ENCODE measurements at places on chromosomes 1 and 21.

DNA sequence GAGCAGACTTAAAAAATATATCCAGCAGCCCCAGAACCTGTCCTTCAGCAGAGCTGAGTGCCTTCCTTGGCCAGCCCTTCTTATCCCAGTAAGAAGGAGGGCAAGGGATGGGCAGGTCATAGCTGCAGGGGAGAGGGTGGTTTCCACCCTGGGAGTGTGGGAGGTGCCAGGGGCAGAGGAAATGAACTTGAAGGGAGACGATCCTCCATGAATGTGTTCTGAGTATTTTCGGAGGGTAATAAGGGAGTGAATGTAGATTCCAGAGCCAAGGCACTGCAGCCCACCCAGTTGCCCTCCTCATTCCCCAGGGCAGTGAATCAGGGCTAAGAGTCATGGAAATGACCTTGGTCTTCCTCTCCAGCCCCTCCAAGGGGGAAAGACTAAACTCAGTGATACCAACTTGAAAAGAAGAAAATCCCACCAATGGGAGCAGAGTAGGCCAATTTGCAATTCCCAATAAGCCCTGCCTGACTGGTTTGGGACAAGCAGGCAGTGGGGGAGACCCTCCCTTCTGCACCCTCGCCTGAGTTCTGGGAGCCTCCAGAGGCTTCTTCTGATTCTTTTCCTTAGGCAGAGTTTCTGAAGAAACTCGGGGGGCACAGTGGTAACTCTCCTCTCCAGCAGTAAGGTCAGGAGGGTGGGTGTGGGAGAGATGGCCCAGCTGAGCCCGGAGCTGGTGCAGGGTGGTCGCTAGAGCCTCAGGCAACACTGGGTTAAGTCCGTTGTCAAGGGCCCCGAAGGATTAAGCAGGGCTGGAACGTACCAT is 4.2 kb downstream of the MYOG start:
- DNase-seq, result no peak

GRCh38 chr1:93631626-93632365 is 49.8 kb downstream of the BCAR3 start:
- no peak for DNase-seq

GRCh38 chr21:44836666-44837471 is 19.0 kb upstream of the SUMO3 start:
- peak; percentile 69 for DNase-seq

- DNase-seq, result peak; percentile 82
These were observed 33.0 kb downstream of the SETD4 start for GRCh38 chr21:36027347-36027746.

GRCh38 chr1:164635803-164636731 is 77.1 kb downstream of the PBX1 start:
- DNase-seq, result no peak

DNA sequence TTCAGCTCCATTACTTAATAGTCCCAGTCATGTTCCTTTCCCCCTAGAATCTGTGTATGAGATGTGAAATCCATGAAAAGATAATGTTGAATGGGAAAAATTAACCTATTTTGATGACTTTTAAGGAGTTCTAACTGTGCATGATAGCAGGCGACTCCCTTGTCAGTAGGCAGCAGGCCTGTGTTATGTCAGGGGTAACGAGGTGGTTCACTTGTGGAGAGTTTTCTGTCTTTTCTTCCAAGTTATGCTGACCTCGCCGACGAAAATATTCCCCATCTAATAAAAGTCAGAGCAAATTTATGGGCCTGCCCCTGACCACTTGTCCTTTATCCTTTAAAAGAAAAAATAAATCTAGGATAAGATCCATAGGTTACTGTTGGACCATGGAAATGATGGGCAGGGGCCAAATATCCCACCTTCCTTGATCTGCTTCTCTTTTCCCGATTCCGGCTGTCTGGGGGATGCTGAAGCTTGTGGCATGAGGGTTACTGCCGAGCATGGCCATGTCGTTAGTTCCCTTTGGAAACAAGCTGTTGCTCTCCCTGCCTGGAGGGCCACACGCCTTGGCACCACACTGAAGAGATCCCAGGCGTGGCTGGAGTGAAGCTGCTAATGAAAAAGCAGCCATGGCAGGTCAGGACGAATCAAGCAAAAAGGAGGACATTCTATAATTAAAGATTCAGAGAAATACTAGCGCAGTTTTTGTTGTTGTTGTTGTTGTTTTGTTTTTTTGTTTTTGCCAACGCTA is 93.8 kb downstream of the ROR1 start:
- DNase-seq, result peak; percentile 89

GRCh38 chr1:58524353-58524945 is 22.1 kb downstream of the OMA1 start:
- DNase-seq, result no peak

GRCh38 chr1:180503280-180503862 is 994 bp upstream of the ACBD6 start:
- DNase-seq, result no peak

DNA sequence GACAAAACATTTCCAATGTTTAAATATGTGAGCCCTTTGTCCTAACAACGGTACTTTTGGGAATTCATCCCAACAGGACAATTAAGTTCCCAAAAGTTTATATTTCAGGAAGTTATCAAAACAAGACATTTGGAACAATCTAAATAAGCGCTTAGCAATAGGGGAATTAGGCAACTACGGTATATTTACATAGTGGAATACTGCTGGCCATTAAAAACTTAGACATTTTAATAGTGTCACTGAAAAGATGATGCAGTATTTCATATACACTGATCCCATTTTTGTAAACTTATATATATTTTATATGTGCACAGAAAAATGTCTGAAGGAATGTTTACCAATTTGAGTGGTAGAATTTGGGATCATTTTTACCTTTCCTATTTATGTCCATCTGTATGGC is 20.8 kb downstream of the UBR4 start:
- no peak for DNase-seq

GRCh38 chr1:29457496-29458368 is 221.4 kb downstream of the PTPRU start:
- no peak for DNase-seq

DNA sequence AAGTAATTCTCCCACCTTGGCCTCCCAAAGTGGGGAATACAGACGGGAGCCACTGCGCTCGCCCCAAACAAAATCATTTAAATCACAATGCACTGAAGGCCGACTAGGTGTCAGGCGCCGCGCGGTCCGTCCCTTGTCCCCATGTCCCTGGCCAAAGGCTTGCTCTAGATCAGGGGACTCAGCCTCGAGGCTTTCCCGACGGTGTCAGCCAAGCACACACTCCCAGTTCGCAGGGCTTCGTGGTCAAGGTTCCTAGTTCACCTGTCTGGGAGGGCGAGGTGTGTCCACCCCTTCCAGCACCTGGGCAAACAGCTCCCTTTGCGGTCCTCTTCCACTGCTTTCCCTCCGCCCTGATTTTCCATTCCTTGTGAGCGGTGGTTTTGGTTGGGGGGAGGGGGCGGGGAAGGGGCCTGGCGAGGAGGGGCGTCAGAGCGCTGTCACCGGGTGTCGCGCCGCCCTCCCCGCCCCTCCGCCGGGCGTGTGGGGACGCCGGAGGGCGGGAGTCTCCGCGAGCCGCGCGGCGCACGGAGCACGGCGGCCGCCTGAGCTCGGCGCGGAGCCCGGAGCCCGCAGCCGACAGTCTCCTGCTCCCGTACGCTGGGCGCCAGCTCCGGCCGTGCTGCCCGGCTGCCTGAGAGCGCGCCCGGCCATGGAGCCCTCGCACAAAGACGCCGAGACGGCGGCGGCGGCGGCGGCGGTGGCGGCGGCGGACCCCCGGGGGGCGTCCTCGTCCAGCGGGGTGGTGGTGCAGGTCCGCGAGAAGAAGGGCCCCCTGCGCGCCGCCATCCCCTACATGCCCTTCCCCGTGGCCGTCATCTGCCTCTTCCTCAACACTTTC is at the start of gene STUM:
Gene STUM, plus strand, starts transcription at position 509 of the 838 bp plus-strand sequence. Its CDS starts 141 bp downstream, at position 650.
- DNase-seq, result peak; percentile 28
